ENCODE measurements at places on chromosomes 7 and 10. TPM values are rescaled to one million over a fixed set of nuclear protein-coding genes. Genes with fewer than 3 reads are reported as not detected.

The RNF133 gene
- total RNA-seq, result 2.4 TPM

The MMS19 gene
- total RNA-seq, result 55.3 TPM

The LBX1 gene
- total RNA-seq, result not detected

GRCh38 chr7:55020466-55020871 is 1.7 kb downstream of the EGFR start:
- H3K27ac ChIP-seq, result no peak overlapping the region
- H3K4me1 ChIP-seq, result peaks cover 6% of the 10 kb centered on the region
- DNase-seq, result no peak
- H3K27me3 ChIP-seq, result peaks cover 55% of the 10 kb centered on the region

DNA sequence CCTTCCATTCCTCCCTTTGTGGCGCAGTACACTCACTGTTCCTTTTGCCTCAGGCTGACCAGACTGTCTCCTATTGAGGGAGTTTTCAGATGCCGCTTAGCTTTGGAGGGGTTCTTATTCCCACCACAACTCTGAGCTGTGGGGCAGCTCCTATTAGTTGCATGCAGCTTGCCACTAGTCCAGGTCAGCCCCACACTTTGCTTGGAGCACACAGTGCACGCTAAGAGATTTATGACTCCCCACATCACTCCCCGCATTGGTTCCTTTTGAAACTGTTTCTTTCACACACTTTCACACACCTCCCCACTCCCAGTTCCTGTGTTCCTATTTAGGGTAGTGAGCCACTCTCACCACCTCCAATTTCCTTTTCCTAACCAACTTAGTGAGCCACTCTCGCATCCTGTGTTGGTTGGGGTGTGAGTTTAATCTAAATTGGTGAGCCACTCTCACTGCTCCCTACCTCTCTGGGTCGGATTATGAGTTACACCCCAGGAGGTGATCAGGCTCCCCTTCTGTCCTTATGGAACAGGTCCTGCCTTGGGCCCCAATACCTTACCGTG is 10.4 kb upstream of the ZNF485 start:
- no peaks in the 10 kb centered on the region for H3K36me3 ChIP-seq
- H3K4me3 ChIP-seq, result no peak overlapping the region
- no peaks in the 10 kb centered on the region for H3K27me3 ChIP-seq

Data from spleen (tissue), 13 donors.